HFF-Myc (cell line): ENCODE measurements at places on chromosomes 5 and 9.

DNA sequence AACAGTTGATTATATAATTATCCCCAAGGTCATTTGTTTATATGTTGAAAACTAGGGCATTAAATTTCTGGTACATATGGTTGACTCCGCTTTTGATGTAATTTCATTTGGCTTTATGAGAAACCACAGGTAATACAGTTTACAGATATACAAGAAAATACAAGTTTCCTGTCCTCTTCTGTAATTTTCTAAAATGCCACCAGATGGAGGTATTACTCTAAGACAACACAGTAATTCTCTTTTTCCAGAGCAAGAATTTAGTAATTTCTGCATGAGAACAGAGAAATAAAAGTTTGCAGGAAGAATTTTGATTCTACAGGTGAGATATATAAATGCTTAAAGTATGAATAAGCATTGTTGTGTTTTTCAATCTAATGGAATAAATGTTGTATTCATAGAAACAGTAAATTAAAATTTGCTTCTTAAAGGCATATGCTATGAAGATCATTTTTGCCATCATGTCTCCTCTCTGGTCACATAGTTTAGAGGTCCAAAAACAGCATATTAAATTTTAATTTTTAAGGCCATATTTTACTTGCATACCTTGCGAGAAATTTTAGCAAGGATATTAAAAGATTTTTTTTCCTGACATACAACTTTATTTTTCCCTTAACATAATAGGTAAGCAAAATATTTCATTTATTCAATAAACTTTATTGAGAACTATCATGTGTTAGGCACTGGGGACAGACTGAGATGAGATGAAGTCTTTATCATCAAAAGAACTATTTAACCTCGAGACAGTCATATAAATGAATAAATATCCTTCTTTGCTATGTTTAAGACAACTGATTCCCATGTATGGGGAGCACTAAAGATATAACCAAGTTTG is 22.7 kb downstream of the CHD1 start:
- no peak for DNase-seq

GRCh38 chr5:96660971-96661854 is 963 bp upstream of the CAST start:
- DNase-seq = no peak

GRCh38 chr5:39100851-39101396 is 26.7 kb upstream of the RICTOR start:
- DNase-seq = peak; percentile 94

DNA sequence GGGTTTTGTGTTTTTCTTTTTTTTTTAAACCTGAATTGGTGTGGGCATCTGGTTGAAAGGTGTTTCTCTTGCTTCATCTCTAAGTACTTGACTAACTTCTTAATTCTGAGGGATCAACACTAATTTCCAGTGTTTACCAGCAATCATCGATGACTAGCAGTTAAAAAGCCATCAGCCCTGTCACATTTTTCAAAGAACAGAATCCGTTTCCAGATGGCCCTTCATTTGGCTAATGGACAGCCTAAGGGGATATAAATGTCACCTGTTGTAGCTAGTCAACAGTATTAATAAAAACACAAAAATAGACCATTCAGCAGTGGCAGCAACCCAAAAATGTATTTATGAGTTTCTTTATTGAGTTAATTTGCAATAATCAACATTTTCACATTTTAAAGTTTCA is 1076.5 kb downstream of the MAT2B start:
- no peak for DNase-seq

- DNase-seq = no peak
These were observed 48.1 kb upstream of the LHFPL2 start for GRCh38 chr5:78696637-78697036.

DNA sequence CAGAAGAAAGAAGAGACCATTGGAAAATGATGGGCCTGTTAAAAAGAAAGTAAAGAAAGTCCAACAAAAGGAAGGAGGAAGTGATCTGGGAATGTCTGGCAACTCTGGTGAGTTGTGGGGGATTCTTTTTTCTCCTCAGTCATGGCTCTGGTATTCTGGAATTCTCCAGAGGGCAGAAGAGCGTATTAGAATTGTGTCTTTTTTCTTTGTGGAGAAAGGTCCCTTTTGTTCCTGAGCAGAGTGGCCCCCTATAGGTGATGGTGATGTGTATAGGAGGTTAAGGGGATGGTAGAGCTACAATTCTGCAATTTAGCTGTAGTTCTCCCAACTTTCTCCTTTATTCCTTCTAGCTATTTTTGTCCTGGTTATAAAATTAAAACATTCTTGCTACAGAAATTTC is 1.6 kb upstream of the DHFR start:
- DNase-seq = no peak

DNA sequence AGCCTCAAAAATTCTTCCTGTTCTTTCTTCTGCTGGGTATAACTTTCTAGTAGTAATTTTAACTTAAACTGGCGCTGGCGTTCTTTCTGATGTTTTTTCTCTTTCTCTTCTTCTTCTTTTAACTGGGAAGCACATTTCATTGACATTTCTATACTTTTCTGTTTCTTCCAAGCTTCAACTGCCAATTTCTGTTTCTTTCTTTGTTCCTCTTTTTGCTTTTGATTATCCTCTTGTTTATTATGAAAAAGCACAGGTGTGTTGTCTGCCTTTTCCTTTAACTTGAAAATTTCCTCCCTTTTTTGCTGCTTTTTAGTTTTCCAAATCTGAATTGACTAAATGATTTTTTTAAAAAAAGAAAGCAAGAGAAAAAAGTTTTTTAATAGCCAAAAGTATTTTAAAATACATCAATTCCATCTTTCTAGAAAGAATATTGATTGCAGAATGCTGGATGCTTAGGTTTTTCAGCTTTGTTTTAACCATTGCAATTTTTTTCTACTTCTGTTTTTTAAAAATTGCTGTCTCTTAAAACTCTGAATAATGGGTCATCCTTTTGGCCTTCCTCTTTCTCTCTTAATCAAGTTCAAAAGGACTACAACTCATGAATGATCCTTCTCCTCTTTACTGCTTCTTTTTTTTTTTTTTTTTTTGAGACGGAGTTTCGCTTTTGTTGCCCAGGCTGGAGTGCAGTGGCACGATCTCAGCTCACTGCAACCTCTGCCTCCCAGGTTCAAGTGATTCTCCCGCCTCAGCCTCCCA is 8.8 kb upstream of the PGGT1B start:
- no peak for DNase-seq
